Stimulated activated CD8-positive, alpha-beta memory T cell treated with anti-CD3 and anti-CD28 coated beads, Interleukin-2, amount 100 ng/mL, for 1 hour (primary cell): ENCODE measurements at places on chromosomes 1 and 21.

DNA sequence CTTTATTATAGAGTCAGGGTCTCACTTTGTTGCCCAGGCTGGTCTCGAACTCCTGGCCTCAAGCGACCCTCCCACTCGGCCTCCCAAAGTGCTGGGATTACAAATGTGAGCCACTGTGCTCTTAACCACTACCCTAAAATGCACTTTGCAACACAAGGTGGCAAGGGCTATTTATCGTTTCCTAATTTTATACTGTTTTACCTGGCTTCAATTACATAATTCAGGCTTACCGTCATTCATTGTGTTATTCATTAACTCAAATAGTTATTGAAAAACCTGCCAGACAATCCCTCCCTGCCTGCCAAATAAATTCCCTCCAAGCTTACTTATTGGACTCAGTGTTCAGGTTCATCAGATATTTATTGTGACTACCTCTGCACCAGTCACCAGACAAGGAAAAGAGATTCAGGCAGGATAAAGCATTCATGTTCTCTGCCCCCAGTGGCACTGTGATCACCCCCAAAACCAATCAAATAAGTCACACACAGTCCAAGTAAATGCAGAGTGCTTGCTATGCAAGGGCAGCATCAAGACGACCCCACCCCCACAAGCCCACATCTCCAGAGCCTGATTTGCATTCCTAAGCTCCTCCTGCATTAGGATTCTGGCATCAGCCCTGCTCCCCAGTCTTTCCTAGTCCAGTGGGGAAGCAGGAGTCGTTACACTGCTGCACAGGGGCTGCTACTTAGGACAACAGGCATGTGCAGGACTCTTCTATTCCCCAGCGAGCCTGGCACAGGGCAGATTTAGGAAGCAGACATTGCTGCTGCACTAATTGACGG lies 8.1 kb downstream of the PAQR7 start:
- DNase-seq = no peak

- no peak for DNase-seq
Observed at GRCh38 chr1:202689082-202689481, 21.2 kb downstream of the SYT2 start.

- no peak for DNase-seq
Observed at GRCh38 chr21:17250778-17251241, 262.0 kb upstream of the CXADR start.

DNA sequence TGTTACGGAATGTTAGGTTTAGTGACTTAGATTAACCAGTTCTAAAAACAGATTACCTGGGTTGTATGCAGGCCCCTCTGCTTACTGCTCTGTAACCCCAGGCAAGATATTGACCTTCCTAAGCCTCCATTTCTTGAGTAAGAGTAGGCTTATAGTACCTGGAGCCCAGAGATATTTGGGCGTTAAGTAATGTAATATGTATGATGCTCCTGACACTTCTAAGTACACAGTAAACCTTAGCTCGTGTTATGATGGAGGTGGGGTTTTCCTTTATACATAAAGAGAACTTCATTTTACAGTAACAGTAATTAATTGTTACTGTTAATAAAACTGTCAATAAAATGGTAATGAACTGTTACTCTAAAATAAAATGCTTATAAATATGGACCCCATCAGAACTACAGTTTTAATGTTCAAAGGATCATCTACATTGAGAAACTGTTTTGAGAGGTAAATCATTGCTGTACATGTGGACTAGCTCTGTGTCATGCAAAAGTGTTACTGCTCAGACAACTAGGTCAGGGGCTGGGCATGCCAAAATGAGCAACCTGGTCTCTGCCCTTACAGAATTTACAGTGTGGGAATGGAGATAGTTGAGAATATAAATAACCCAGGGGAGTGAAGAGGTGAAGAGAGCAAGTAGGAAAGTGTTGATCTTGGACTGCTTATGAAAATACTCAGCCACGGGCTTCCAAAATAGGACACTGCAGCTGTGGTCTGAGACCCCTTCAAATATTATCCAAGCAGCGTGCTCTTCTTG lies 26.6 kb downstream of the LRRC8C start:
- DNase-seq = no peak

- DNase-seq = no peak
Observed at GRCh38 chr1:25700144-25700523, 83.5 kb downstream of the MAN1C1 start.

DNA sequence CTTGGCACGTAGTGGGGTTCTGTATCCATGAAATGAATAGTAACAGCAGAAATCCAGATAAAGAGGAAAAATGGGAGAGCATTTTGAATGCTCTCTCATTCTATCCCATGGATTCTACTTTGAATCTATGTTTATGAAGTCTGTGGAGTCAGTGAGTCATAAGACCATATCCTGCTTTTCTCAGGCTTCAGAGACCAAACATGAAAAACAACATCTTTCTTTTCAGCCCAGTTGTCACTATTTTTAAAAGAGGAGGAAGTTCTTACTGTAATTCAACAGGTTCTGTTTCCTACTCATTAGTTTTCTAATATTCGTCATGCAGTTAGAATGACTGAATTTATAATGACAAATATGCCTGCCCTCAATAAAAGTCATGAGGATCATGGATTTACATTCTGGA lies 39.4 kb upstream of the CD55 start:
- DNase-seq = no peak

DNA sequence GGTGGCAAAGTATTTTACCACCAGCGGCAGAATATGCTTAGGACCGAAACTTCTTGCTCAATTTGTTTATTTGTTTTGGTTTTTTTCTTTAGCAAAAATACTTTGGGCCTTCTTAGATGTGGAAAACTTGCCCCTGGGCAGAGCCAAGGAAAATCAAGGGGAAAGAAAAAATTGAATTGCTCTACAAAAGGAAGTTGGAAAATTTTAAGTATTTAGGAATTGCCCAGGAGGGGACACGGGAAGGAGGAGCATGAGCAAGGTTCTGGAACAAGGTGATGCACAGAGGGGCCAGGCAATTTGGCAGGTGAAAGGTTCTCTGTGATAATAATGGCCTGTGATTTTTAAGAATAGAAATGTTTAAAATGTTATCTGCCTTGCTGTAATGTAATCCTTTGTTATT lies 28.6 kb downstream of the SGIP1 start:
- DNase-seq = no peak

GRCh38 chr1:229028544-229028943 lies 242.4 kb upstream of the RAB4A start:
- no peak for DNase-seq
